Mammary epithelial cell (primary cell): ENCODE measurements at places on chromosomes 5 and 9. TPM values are rescaled to one million over a fixed set of nuclear protein-coding genes. Genes with fewer than 3 reads are reported as not detected.

PDGFRB gene
- 1.5 TPM for total RNA-seq

IFNK gene
- total RNA-seq = not detected in 2 replicates

IRX1 gene
- total RNA-seq = 23.1 and 29.8 TPM in 2 replicates

PLPPR1 gene
- total RNA-seq = not detected in 2 replicates

MYOZ3 gene
- not detected for total RNA-seq

CAMK2A gene
- total RNA-seq = 0.33 TPM

CARTPT gene
- total RNA-seq = not detected in 2 replicates

TLX3 gene
- not detected in 2 replicates for total RNA-seq

FCN2 gene
- total RNA-seq = not detected in 2 replicates

AUH gene
- total RNA-seq = 11.5 TPM

SPINK7 gene
- total RNA-seq = not detected in 2 replicates

PRR7 gene
- 10.6 and 13.9 TPM in 2 replicates for total RNA-seq
